ENCODE measurements at places on chromosomes 12 and 14.

- DNase-seq = no peak
Measured at GRCh38 chr14:61514927-61515326, 180.4 kb upstream of the HIF1A start.

DNA sequence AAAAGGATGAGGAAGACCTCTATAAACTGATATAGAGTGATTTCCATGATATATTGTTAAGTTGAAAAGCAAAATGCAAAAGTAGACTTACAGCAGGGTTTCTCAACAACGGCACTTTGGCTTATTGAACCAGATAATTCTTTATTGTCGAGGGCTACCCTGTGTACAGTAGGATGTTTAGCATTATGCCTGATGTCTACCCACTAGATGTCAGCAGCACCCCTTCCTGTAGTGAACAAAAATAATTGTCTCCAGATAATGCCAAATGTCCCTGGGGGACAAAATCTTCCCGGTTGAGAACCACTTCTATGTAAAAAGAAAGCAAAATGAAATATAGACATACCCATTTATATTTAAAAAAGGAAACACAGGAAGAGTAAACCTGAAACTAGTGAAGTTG is 32.4 kb downstream of the ABCD2 start:
- DNase-seq = no peak

- no peak for DNase-seq
Measured at GRCh38 chr12:124392271-124392666, 97.4 kb downstream of the RFLNA start.

GRCh38 chr14:93011650-93012325 is 88.8 kb downstream of the CHGA start:
- no peak for DNase-seq

DNA sequence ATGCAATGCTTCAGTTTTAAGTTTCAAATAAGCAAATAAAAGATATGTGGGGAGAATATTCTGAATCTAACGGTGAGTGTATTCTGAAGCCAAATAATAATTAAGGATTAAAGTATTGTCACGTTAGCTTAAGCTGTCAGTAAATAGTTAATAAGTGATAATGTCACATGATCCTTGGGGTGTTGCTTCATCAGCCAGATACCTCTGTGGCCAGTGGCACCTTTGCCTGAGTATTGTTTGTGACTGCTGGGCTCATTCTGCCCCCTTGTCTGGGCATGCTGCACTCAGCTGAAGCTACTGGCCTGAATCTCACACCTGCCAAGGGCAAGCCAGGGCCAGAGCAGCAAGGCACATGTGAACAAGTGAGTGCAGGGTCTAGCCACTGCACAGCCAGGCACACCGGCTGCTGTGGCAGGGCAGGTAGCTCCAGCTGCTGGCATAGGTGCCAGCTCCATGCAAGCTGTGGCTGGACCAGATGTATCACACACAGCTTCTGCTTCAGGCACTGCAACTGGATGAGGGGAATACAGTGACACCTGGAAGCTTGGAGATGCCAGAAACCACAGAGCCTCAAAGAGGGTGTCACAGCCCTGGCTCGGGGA is 739.7 kb downstream of the SLC6A15 start:
- DNase-seq = no peak

DNA sequence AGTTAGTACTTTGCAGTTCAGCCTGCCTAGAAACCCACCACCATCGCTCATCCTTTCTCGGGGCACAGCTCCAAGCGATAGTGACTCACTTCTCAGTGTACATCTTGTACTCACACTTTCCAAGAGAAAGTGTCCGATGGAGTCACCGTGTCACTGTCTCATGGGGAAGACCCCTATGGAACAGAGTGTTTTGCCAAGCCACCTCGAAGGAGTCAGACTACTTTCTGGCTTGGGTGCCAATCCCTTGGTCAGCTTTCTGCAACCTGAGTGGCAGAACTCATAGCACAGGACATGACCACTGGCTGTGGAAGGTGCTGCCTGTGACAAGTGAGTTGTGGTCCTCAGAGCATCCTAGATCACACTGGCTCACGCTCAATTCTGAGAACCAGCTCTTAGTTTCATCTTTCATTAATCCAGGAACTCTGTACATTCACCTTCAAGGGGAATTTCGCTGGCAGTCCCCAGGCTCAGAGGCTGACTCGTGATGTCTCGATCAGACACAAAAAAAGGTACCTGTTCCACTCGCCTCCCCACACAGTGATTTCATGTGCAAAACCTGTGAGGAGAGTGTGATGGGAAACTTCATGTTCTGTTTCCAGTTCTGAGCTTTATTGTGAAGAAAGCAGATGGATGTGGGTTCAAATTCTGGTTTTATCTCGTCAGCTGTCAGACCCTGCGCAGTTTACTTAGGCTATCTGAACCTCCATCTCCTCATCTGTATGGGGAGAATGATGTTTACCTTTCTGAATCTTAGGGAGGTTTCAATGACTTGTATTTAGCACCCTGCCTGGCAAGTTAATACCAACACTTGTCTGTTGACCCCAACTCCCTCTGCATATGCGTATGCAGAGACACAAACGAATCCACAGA is 127.3 kb upstream of the CCND2 start:
- DNase-seq = no peak

DNA sequence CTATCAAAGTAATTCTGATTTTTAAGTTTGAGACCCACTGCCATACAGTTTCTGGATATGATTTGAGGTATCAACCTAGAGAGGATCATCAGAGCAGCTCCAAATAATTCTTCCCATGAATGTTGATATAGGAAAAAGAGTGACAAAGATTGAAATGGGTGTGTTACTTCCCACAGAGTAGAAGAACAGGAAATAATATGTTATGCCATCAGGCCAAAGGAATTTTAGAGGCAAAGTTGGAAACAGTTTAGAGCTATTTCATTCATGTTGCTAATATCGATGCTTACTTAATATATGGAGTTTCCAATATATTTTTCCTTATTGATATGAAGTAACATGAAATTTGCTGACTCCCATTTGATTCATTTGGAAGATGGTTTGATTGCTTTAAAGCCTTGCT is 8.9 kb upstream of the MSRB3 start:
- no peak for DNase-seq

GRCh38 chr12:59636945-59637691 is 41.3 kb downstream of the SLC16A7 start:
- DNase-seq = no peak

DNA sequence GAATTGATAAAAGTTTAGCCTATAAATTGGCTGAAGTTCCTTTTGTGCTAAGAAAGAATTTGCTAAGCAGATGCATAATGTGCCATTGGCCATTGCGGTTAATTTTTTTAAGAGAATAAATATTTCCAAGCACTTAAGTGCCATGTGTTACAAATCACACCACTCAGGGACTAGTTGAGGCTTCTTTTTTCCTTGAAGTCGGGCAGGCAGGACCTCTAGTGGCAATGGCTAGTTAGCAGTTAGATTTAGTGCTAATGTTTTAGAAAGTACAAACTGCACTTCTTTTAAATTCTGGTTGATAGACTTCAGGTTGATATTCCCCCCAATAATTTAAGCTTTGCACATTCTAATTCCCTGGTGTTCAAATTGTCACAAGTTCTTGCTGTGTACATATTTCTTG is 294.3 kb downstream of the APAF1 start:
- DNase-seq = no peak

All from stimulated activated CD4-positive, alpha-beta T cell treated with anti-CD3 and anti-CD28 coated beads, Interleukin-15, amount 100 ng/mL, for 1 hour (primary cell).